ENCODE measurements at places on chromosomes 6 and 20. TPM values are rescaled to one million over a fixed set of nuclear protein-coding genes. Genes with fewer than 3 reads are reported as not detected.

MYB gene
- 44.2 TPM for total RNA-seq

CBLN4 gene
- total RNA-seq = not detected

DNA sequence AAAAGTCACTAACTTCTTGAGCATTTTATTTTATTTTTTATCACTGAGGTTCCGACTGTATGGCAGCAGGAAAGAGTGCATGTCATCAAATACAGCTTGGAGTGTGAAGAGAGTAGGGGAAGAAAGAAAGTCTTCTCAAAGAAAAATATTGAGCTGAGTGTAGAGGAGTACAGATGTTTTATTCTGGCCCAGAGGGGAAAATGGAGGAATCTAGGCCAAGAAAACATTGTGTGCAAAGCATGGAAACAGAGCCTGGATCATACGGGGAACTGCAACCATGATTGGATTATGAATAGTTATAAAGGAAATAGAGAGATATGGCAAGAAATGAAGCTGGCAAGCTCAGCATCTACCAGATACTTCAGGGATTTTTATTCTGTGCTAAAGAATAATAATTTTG lies 104.2 kb upstream of the SCGN start:
- DNase-seq = no peak

DNA sequence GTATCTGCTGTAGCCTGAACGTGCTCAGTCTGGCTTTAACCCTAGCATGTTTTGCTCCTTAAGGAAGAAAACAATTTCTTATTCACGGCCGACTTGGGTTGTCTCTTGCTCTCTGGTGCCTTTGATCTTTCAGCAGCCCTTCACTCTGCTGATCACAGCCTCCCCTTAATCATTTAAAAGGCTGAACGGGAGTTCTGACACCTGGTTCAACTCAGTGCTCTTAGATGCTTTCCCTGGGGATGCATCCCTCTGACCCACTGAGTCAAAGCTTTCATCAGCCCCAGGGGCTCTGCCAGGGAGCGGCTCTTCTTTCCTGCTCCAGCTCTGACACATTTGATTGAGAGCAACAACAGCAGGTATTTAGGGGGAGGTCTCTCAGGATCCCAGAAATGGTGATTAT lies 79.0 kb upstream of the FYN start:
- no peak for DNase-seq

DNA sequence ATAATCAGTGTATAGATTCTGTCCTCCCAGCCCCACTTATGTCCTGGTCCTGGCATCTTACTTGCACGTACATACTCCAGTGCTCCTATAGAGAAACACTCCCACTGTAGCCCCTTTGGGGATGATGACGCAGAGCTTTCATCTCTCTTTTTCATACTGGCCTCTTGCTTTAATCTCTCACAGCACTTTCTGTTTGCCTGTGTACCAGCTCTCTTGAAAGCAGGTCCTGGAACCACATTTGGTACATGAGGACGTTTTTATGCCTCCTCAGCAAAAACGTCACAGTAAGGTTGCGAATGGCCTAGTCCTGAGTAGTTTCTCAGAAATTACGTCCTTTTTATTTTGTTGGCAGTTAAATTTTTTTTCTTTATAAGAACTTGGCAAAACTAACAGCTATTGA lies 10.8 kb downstream of the L3MBTL3 start:
- peak; percentile 69 for DNase-seq

GRCh38 chr6:38502423-38502822 lies 137.3 kb downstream of the BTBD9 start:
- no peak for DNase-seq

- DNase-seq = no peak
These were observed 31.1 kb downstream of the CDKAL1 start for GRCh38 chr6:20565342-20565741.

- no peak for DNase-seq
These were observed 3.0 kb downstream of the PPP1R3D start for GRCh38 chr20:59937150-59937549.

TRIM40 gene
- total RNA-seq = not detected

DNA sequence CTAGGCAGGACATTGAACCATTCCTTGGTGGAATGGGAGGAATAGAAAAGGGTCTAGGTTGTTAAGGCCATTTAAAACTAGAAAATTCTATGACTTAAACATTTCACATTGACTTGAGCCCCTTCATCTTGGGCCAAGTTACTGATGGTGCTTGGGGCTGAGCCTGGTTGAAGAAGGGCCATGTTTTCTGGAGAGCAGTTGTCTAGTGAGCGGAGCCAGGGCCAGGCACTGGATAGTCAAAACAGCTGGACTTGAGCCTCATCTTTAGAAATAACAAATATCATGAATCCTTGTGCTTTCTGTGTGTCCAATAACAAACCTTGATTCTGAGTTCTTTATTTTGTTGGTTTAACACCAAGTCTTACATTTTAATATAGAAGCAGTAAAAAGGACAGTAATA lies 134.6 kb upstream of the TCF21 start:
- DNase-seq = no peak

DNA sequence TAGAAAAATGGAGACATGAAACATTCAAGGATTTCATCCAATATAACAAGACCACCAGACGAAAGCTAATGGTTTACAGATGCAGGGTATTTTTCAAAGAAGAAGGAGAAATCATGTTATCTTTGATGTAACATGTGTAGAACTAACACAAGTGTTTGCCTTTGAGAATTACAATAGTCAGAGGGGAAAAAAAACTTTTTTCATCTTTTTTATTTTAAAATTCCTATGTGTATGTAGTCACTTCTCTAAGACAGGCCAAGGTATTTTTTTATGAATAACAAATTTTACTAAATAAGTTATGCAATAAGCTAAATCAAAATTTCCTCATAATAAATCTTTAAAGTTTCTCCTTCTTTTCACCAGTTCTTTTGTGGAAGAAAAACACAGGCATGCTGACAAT lies 161.4 kb downstream of the PDE7B start:
- DNase-seq = no peak

DDR1 gene
- total RNA-seq = 18.8 TPM

PPIL4 gene
- total RNA-seq = 28.4 TPM

MCHR2 gene
- total RNA-seq = not detected

- no peak for DNase-seq
These were observed 12.7 kb downstream of the PBOV1 start for GRCh38 chr6:138205437-138206094.

CEP162 gene
- 3.5 TPM for total RNA-seq

DNA sequence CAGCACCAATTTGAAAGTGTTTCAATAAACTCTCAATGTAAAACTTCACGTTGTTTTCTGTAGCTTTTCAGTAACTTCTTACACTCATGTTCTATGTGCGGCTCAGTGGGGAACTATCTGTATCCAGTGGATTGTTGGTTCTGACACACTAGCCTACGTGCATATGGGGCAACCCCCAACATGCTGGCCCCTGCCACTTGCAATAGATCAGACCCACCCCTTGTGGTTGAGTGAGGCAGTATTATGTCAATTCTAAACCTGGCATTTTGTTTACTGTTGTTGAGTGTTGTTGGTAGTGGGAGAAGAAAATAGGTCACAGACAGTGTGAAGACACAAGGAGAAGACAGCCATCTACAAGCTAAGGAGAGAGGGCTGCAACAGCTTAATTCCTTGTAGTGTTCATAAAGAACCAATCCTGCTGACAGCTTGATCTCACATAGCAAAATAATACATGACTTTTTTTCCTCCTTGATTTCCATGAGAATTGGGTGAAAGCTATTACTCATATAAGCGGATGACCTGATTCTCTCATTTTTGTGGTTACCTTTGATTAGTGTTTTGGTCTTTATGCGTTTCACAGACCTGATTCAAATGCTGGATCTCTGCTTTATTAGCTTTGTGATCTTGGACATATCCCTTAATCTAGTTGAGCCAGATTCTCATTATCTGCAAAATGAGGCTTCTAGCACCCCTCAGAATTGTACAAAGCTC lies 320.4 kb downstream of the LAMA2 start:
- DNase-seq = no peak

GRCh38 chr6:150099953-150100352 lies 31.0 kb upstream of the ULBP3 start:
- DNase-seq = no peak

All from activated CD4-positive, alpha-beta T cell treated with anti-CD3 and anti-CD28 coated beads, Interleukin-2, amount 10 ng/mL, durations not matched to agents 24 days and 14 days (primary cell).